ENCODE measurements at places on chromosomes 6 and 20. TPM values are rescaled to one million over a fixed set of nuclear protein-coding genes. Genes with fewer than 3 reads are reported as not detected.

The PYGB gene
- 113 TPM for total RNA-seq

The PCIF1 gene
- total RNA-seq, result 17.7 TPM

The GATA5 gene
- total RNA-seq, result not detected

The PLCB1 gene
- 7.2 TPM for total RNA-seq

The PPP2R5D gene
- total RNA-seq, result 43.5 TPM

The EDN1 gene
- total RNA-seq, result 2.3 TPM

The PPP1R3G gene
- total RNA-seq, result not detected

The POM121L2 gene
- not detected for total RNA-seq

The RIPOR3 gene
- not detected for total RNA-seq

The EMILIN3 gene
- not detected for total RNA-seq

The TCP11 gene
- not detected for total RNA-seq

All from HT1080 (cell line).